SK-MEL-5 (cell line): ENCODE measurements at places on chromosomes 4 and X. TPM values are rescaled to one million over a fixed set of nuclear protein-coding genes. Genes with fewer than 3 reads are reported as not detected.
A peak's percentile ranks its signal among the peaks of the same experiment; 100 is the strongest.

- no peak for DNase-seq
Observed at GRCh38 chr4:142248946-142249345, 597.2 kb downstream of the INPP4B start.

- peak; percentile 45 for DNase-seq
Observed at GRCh38 chr4:76251441-76252270, at the start of gene FAM47E. Gene FAM47E, plus strand, starts transcription at chr4:76251721. Its CDS starts 26 bp downstream, at chr4:76251747.

The SH2D1A gene
- 0.13 TPM in 1 of 2 replicates, not detected in the other for total RNA-seq

- no peak for DNase-seq
Observed at GRCh38 chr4:99845179-99845578, 28.6 kb downstream of the DAPP1 start.

The ZFP42 gene
- not detected in 2 replicates for total RNA-seq

DNA sequence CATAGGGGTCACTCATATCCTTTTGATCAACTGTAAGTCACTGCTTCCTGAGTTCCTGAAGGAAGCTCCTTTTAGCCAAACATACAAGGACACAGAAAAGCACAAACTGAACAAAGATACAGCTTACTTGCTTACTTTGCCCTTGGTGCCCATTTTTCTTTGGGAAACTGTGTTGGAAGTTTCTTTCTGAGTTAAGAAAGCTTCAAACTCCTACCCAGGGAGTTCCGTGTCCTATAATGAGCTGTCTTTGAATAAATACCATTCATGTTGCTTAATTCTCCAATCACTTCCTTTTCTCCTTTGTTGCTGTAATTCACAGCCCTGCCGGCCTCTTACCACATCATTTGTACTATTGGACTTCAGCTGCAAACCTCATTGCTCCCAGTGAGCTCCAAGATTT is at the start of gene ADH4:
Gene ADH4, minus strand, starts transcription at position 228 of the 400 bp plus-strand sequence. Its CDS starts 75 bp downstream, at position 153.
- no peak for DNase-seq

DNA sequence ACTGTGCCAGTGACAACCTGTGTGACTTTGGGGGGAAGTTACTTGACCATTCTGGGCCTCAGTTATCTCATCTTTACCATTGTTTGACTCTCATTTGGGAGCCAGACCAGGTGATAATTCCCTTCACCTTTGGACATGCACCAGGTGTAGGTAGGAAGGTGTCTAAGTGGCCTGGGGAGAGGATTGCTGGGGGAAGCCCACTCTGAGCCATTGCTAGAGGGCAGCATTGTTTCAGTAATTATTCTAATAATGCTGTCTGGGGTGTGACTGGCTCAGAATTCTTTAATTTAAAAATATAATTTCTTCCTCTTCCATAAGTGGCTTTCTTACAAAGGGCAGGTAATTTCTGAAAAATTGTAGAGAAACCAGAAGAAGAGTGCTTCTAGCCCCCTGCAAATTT is 104.3 kb downstream of the RTL9 start:
- peak; percentile 13 for DNase-seq
